Liver (tissue), 10 donors: ENCODE measurements at places on chromosomes 16 and 17.

GRCh38 chr17:40936976-40937375 is 470 bp downstream of the KRT23 start:
- DNase-seq, result no peak

GRCh38 chr16:17261197-17261858 is 209.4 kb downstream of the XYLT1 start:
- no peak for DNase-seq

- DNase-seq, result no peak
These were observed 5.3 kb upstream of the HS3ST6 start for GRCh38 chr16:1923299-1924034.

GRCh38 chr16:29662000-29662728 is 883 bp upstream of the SPN start:
- no peak for DNase-seq

GRCh38 chr17:31558748-31559583 is 167.5 kb downstream of the RAB11FIP4 start:
- DNase-seq, result peak; percentile 79

DNA sequence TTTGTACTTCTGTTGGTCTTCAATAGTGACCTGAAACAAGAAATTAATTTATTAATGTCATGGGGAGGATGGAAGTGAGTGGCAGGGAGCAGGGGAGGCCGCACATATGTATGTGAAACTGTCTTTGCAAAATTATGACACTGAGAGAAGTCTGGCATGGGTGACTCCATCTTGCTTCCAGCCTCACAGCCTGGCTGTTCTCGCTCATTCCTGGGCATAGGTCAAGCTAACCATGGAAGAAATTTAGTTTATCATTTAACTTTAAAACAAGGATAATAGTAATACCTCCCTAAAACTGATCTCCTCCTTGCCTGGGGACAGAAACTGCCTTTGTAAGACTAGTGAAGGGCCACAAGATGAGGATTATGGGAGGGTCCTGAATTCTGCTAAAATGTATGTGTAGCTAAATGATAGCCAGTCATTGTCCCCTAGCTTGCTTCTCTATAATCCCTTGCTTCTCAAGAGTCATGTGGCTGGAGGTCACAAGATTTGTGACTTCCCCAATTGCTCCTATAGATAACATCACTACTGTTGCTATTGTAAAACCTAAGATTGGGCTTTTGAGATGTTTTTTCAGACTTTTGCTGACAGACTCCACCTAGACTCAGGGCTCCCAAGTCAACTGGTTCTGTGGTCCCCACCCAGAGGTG is 126.0 kb downstream of the HS3ST3A1 start:
- no peak for DNase-seq

- DNase-seq, result no peak
These were observed 58.1 kb downstream of the IQCK start for GRCh38 chr16:19776147-19776546.

DNA sequence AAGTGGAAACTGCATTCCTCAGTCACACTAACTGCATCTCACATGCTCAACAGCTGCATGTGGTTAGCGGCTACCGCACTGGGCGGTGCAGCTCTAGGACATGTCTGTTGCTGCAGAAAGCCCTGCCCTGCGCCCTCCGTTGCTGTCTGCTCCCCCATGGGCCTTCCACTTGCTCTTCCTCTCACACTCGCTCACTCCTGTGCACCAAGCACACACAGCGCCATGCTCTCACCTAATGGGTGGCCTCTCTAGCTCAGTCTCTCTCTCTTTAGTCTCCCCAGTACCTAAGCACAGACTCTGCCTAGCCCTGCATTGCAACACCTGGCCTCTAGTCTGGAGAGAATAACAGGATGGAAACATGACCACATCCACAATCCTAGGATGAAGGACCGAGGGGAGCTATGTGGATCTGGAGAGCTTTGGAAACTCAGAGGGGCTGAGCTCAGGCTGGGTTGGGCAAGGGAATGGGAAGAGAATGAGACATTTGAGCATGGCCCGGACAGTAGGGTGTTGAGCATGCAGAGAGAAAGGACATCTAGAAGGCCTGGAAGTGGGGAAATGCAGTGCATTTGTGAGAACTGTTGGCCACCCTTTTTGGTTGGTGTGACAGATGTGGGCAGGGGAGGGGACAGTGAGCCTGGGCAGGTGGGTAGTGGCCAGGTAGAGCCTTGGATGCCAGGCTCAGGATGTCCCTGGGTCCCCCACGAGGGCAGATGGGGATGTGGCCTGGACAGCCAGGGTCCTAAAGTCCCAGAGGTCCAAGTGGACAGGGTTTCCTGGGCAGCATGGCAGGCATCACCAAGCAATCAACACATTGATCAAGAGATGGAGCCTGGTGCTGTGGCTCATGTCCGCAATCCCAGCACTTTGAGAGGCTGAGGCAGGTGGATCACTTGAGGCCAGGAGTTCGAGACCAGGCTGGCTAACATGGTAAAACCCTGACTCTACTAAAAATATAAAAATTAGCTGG is 16.1 kb downstream of the SGCA start:
- no peak for DNase-seq
